Lung (tissue), 17 donors: ENCODE measurements at places on chromosomes 5 and 9. TPM values are rescaled to one million over a fixed set of nuclear protein-coding genes. Genes with fewer than 3 reads are reported as not detected.

DNA sequence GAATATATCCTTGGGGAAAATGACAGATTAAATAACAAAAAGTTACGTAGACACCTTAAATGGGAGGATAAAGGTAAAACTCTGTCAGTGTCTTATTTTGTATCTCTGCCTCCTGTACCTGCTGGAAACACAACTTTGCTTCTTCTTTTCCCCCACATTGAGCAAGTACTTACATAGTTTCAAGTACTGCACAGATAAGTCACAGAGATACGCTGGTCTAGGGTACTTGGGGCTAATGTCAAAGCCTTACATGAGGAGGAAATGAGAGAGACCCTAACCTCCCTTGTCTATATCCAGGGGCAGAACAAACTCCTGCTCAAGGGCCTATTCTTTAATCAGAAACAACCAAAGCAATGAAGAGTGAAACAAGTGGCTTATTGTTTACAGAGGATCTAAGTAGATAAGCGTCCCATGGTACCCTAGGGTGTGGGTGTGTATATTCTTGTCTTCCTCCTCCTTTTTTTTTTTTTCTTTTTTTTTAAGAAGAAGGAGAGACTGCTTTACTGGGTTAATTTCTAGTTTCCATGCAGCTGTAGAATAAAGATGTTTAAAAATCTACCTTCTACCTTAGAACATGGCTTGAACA is 43.1 kb downstream of the ELL2 start:
- no peak for DNase-seq

DNA sequence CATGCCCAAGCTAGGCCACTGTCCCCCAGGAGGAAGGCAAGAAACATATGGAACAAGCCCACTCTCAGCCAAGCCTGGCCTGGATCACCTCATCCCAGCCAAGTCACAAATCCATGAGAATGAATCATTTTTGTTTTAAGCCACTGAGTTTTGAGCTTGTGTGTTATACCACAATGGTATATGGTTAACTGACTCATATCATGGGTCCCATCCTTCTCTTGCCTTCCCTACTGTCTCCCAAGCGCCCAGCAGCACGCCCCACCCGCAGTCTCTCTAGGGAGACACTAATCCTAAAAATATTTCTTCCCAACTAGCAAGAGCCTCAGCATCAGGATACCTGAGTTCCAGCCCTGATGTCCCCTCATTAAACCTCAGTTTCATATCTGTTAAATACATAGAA is 248.1 kb downstream of the CDK5RAP2 start:
- DNase-seq: no peak

DNA sequence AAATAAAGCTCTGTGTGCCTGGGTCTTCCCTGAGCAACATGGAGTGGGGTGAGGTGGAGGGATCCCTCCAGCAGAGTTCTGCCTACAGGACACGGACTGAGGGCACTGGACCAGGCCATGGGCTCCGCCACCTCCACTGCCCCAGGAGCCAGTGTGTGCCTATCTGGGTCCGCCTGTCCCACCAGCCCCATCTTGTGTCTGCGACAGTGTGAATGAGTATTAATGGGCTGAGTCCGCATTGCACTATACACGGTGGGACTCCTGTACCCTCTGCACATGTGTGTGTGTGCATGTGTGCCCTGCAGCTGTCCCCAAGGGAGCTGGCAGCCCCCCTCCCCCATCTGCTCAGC is 11.4 kb downstream of the FGFR4 start:
- DNase-seq: no peak

GRCh38 chr9:90860826-90861225 is 59.2 kb downstream of the SYK start:
- DNase-seq: no peak

XRCC4 gene
- total RNA-seq: 9.9 TPM

GRCh38 chr5:74035521-74035937 is 409.5 kb downstream of the ARHGEF28 start:
- peak; percentile 91 for DNase-seq

DNAH5 gene
- total RNA-seq: 29.7 TPM

CTXN3 gene
- not detected for total RNA-seq

RGS7BP gene
- total RNA-seq: 3.3 TPM

SPAAR gene
- 6.7 TPM for total RNA-seq

DNA sequence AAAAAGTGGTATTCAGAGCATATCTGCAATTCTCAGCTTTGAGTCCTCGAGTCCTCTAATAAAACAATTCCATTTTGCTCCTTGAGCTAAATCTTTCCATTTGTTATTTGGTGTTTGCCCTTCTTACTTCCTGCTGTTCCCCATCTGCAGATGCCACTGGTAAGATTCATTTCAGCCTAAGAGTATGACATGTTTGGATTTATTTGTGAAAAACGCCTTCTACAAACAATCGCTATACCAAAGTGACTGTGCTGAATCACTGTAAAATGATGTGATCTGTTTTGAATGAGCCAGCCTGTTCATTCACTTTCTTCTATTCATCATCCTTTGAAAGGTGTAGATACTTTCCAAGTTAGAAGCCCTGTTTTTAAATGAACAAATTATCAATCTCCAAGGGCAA is 27.7 kb downstream of the KCTD16 start:
- no peak for DNase-seq

C9orf152 gene
- total RNA-seq: 12.4 TPM

DNA sequence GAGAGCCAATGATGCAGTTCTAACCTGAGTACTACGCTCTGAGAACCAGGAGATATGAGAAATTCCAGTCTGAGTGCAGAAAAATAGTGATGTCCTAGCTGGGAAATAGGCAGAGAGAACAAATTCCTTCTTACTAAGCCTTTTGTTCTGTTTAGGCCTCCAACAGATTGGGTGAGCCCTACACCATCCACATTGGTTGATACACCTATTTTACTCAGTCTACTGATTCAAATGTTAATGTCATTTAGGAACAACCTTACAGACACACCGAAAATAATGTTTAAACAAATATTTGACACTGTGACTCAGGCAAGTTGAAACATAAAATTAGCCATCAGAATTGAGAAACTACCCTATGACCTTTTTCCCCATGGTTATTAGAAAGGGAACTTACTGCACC is 333.9 kb upstream of the IZUMO3 start:
- no peak for DNase-seq

SLC22A5 gene
- total RNA-seq: 12.7 TPM

GRCh38 chr9:133657120-133657661 is 21.0 kb downstream of the DBH start:
- DNase-seq: no peak

DNA sequence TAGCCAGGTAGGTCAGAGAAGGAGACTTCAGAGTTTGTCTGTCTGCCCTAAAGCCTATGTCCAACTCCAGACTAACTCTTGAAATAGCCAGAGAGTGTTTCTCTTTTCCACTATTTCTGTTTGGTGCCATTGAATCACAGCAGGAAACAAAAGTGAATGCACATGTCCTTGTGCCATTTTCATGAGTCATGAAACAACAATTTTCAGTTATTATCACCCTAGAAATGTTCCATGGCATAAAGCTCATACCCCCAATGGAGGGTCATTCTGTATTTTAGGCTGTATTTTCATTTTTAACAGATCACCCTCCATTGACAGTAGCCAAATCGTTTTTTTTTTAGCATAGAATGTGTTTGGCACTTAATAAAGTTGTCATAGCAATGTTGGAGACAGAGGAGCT is 124.7 kb downstream of the PAPPA start:
- DNase-seq: no peak

DNA sequence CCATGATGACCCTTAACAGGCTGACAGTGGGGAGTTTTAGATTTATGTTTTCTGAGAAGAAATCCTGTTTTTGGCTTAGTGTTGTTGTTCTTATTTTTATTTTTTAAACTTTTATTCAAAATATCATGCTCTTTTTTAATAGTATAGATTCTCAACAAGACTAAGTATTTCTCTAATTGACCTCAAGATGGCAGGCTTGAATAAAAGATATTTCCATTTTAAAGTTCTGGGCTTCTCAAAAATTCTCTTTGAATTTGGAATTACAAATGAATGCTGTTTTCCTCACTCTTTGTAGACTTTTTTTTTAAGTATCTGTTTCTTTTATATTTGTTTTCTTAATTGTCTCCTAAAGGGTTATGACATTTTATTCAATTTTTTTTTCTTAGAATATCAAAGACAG is 50.0 kb upstream of the SH3GL2 start:
- peak; percentile 47 for DNase-seq

- peak; percentile 53 for DNase-seq
Measured at GRCh38 chr5:15008476-15008875, 136.9 kb upstream of the ANKH start.

- DNase-seq: no peak
Measured at GRCh38 chr5:10595293-10595671, 31.4 kb downstream of the ANKRD33B start.

ASPN gene
- total RNA-seq: 1.4 TPM
